ENCODE measurements at places on chromosomes 7 and 10.

DNA sequence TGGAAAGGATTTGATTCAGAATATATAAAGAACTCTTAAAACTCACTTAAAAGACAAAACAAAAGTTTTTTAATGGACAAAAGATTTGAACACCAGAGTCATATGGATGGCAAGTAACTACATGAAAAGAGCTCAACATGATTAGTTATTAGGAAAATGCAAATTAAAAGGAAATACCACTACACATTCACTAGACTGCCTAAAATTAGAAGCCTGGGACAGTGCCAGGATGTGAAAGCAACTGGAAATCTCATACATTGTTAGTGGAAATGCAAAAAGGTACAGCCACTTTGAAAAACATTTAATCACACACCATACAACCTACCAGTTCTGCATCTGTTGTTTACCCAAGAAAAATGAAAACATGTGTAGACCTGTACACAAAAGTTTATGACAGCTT, 48.8 kb downstream of the RALA start:
- DNase-seq, result no peak

GRCh38 chr10:129760416-129760815, 203.7 kb downstream of the EBF3 start:
- no peak for DNase-seq

GRCh38 chr7:140926021-140926817, 1.5 kb upstream of the BRAF start:
- DNase-seq, result no peak

- no peak for DNase-seq
Observed at GRCh38 chr10:118012952-118013525, 33.7 kb downstream of the RAB11FIP2 start.

DNA sequence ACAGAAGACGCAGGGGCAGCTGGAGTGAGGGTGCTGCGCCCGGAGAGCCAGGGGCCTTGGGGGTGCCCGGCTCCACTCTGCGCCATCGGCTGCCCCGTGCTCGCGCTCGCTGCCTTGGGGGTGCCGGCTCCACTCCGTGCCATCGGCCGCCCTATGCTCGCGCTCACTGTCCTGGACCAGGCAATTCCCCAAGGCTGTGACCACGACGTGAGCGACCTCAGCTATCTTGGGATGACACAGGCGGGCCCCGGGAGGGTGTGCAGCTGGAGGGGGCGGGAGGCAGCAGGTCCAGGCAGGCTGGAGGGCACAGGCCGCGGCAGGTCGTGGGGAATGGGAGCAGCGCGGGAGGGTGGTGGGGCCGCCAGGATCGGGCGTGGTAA, 29.7 kb downstream of the CYP2W1 start:
- no peak for DNase-seq

GRCh38 chr10:35768011-35768410, 125.9 kb upstream of the FZD8 start:
- DNase-seq, result no peak
